ENCODE measurements at places on chromosomes 7 and 10.

GRCh38 chr10:84135836-84136235 is 3.5 kb upstream of the GHITM start:
- DNase-seq = no peak

GRCh38 chr7:23043441-23043840 is 29.5 kb upstream of the HYCC1 start:
- DNase-seq = no peak

DNA sequence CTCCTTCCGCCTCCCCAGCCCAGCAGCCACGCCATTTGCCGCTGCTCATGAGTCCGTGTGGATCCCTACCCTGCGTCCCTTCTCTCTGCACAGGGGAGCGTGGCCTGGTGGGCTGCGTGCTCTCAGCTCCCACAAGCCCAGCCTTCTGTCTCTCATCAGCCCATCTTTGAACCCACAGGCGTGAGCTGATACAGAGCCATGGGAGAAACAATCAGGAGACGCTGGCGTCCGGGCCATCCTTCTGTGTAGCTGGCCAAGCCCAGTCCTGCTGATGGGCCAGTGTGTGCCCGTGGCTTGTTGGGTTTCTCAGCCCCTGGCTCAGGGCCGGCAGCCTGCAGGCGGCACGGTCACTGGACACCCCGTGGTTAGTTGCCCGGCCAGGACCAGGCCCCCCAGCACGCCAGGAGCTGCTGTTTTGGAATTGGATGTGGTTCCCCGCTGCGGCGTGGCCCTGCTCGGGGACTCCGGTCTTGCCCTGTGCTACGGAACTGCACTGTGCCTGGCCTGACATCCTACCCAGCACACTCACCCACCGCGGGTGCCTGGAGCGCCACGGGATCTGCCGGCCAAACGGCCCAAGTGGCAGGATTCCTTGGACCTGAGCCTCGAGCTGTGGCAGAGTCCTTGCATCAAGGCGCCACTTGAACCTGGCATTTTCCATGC is 88.9 kb downstream of the ELFN1 start:
- DNase-seq = no peak

- no peak for DNase-seq
These were observed 39.0 kb downstream of the CDH23 start for GRCh38 chr10:71435571-71436267.

- no peak for DNase-seq
These were observed 47.7 kb downstream of the AMZ1 start for GRCh38 chr7:2735744-2736143.

GRCh38 chr7:2670720-2671391 is 17.1 kb upstream of the AMZ1 start:
- DNase-seq = peak; percentile 44

- DNase-seq = no peak
These were observed 8.8 kb upstream of the GFRA1 start for GRCh38 chr10:116281775-116282174.

DNA sequence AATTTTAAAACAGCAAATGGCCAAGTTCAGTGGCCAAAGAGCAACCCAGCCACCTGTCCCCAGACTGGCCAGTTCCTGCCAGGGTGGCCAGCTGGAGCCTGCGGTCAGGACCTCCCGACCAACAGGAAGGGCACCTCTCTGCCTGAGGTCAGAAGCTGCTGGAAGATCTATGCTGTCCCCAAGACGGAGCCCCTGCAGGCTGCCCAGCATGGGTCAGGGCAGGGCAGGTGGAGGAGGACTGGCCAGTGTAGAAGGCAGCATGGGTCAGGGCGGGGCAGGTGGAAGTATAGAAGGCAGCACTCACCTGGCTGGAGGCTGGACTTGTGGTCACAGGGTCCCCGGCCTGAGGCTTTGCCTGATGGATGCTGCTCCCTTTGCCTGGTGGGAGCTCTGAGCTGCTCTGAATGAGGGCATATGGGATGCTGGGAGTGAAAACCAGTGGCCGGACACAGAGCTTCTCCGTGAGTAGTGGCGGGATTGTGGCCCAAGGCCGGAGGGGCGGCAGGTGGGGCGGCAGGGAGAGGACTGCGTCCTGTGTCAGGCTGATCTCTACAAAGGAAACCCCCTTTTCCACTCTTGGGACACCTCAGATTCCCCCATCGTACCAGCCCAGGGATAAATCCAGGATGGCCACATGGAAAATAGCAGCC is 229.2 kb downstream of the TCERG1L start:
- DNase-seq = no peak

DNA sequence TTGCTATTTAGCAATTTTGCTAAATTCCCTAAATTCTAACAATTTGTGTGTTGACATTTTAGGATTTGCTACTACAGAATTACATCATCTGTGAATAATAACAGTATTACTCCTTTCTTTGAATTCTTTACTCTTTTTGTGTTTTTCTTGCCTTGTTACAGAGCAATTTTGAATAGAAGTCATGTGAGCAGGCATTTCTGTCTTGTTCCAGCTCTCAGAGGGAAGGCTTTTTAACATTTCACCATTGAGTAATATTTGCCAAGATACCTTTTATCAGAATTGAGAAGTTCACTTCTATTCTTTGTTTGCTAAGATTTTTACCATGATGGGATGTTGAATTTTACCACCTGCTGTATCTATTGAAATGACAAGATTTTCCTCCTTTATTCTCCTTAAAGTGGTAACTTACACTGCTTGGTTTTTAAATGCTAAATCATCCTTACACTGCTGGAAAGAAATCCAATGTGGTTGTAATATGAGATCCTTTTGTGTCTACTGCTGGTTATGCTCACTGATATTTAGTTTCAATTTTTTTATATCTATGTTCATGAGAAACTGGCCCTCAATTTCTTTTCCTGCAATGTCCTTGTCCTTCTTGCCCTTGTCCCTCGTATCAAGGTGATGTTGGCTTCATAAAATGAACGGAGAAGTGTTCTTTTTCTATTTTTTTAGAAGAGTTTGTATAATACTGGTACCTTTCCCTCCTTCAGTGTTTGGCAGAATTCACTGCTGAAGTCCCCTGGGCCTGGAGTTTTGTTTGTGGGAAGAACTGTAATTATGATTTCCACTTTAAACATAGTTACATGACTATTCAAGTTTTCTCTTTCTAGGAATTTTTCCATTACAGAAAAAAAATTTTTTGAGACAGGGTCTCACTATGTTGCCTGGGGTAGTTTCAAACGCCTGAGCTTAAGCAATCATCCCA is 50.3 kb upstream of the ATP6V0A4 start:
- peak; percentile 37 for DNase-seq

GRCh38 chr7:33986951-33987947 is 81.9 kb downstream of the BMPER start:
- DNase-seq = no peak

- no peak for DNase-seq
These were observed 629 bp upstream of the DNAJC9 start for GRCh38 chr10:73247509-73248258.

DNA sequence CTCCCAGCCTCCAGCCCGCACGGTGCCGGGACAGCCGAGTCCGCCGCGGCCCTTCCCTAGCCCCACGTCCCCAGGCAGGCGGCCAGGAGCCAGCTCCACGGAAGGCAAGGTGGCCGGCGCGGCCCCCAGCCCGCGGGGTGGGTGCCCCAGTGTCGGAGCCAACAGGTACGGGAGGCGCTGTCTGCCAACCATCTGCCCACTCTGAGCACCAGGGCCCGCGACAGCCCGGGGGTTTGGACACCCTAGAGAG is 75.8 kb downstream of the CALN1 start:
- DNase-seq = no peak

DNA sequence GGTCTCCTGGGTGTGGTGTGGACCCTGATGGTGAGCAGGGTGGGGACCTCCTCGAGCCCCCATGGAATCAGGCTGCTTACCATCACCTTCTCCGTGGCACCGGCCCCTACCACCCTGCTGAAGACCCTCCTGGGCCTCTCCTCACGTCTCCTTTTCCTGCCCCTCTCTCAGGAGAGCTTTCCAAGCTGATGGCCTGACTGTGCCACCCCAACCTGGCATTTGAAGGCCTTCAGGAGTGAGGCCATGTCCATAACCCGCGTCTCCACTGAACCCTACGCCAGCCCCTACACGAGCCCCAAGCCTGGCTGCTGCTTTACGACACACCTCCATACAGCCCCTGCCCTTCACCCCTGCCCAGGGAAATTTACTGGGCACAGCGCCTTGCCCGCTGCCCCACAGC is 55.4 kb downstream of the ZRANB1 start:
- no peak for DNase-seq

GRCh38 chr10:95477175-95477520 is 84.0 kb downstream of the SORBS1 start:
- DNase-seq = no peak

GRCh38 chr7:123242467-123243092 is 42.8 kb upstream of the SLC13A1 start:
- DNase-seq = peak; percentile 14

- no peak for DNase-seq
These were observed 32.7 kb downstream of the SEM1 start for GRCh38 chr7:96676919-96677318.

DNA sequence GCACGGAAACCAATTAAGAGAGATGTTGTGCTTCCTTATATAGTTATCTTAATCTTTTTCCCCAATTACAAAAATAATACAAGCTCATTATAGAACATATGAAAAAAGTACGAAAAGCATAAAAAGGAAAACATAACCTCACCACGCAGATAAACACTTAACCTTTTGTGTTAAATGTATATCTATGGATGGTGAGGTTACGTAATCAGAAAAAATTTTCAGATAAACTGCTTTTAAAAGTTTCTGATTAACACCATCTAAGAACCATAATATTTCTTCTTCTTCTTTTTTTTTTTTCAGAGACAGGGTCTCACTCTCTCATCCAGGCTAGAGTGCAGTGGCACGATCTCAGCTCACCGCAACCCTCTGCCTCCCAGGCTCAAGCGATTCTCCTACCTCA is 49.2 kb upstream of the SPOCK2 start:
- DNase-seq = no peak

- no peak for DNase-seq
These were observed 167.8 kb upstream of the MYO3A start for GRCh38 chr10:25766213-25766612.

GRCh38 chr7:96017877-96018276 is 245.5 kb downstream of the DYNC1I1 start:
- peak; percentile 22 for DNase-seq

- DNase-seq = no peak
These were observed 54.6 kb downstream of the CSGALNACT2 start for GRCh38 chr10:43192884-43193283.

DNA sequence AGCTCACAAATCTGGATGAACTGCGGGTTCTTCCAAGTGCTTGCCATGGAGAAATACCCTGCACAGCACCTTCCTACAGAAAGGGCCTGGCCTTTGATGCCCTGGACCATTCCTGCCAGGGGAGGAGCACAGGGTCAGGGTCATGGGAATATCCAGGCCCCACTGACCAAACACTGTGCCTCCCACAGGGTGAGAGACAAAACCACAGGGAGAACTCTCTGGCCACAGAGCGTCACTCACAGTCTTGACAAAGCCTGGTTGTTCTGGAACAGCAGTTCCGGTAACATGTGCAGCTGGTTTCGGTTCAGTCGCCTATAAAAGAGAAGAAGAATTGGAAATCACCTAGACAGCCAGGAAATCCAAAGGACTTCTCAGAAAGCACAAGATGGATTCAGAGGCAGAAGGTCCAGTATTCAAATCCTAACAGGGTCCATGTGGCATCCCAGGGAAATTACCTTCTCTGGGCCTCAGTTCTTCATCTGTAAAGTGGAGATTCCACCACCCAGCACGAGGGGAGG is 28.1 kb downstream of the SLIT1 start:
- DNase-seq = no peak

DNA sequence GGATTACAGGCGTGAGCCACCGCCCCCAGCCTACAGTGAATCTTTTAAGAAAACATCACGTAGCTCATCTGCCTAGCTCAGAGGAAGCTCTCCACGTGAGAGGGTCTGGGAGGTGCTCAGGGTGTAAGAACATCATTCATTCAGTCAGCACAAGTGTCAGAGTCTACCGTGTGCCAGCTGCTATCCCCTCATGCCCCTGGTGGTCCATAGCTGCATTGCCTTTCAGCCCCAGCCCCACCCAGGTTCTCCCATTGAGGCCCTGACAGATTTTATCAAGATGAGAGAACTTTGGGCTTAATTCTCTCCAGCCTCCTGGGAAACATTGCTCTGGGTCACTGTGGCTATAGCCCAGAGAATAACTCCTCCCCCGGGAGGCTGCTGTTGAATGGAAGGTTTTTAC is 45.1 kb downstream of the ZNF503 start:
- no peak for DNase-seq

DNA sequence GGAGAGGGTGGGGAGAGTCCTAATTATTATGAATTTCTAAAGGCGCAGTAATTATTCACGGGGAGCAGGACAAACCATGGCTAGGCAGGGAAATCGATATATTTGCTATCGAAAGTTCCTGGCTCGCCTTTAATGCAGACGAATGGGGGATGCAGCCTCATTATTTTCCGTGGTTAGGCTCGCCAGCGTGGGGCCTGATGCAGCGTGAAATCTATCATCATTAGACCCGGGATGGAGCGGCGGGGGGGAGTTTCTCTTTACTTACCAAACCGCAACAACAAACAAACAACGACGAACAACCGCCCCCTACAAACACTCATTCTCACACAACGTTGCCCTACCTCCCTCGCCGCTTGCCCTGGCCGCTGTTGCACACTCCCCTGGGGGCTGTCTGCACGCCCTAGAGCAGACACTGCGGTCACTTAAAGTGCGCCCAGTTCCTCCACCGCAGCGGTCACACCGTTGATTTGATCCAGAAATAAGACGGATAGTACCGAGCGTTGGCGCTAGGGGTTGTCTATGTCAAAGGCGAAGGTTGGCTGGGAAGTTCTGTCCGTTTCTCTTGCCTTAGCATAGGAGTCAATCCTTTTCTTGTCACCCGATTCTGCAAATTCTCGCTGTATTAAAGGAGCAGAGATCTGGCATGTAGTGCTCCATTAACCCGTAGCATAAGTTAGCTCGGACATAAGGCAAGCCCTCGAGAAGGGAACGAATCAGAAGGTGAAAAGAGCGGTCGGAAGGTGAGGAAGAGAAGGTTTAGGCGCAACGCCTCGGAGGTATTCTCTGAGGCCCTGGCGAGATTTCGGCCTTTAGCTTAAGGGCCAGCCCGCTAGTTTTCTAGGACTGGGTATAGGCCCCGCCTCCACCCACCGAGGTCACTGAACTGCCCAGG is 10.4 kb downstream of the NXPH1 start:
- DNase-seq = no peak

DNA sequence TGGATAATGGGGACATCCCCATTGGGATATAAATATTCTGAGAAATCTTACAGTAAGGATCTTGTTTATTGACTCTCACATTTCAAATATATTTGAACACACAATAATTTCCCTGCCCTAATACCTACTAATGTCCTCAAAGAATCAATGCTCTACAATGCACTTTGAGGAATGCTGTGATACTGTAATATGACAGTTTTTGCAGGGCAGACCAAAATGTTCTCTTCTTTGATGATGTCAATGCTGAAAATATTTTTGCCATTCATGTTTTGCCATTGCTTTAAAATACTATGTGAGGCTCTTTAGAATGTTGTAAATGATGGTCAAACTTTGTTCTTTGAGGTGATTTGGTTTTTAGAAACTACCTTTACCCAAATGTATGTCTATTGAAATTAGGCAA is 594.1 kb downstream of the INHBA start:
- DNase-seq = no peak

GRCh38 chr10:26367771-26368170 is 70.4 kb upstream of the APBB1IP start:
- no peak for DNase-seq

GRCh38 chr10:87918254-87918859 is 54.9 kb downstream of the PTEN start:
- no peak for DNase-seq

Data from NCI-H2029 treated with DMSO at 0.1 percent for 48 hours (cell line).